Adrenal gland (tissue), 19 donors: ENCODE measurements at places on chromosomes 3 and 15. TPM values are rescaled to one million over a fixed set of nuclear protein-coding genes. Genes with fewer than 3 reads are reported as not detected.
A peak's percentile ranks its signal among the peaks of the same experiment; 100 is the strongest.

- no peak overlapping the region for H3K27ac ChIP-seq
- no peaks in the 10 kb centered on the region for H3K36me3 ChIP-seq
- no peak for DNase-seq
- H3K4me1 ChIP-seq: peaks cover 5% of the 10 kb centered on the region
- no peak overlapping the region for H3K4me3 ChIP-seq
- peaks cover 21% of the 10 kb centered on the region for H3K27me3 ChIP-seq
Measured at GRCh38 chr15:80777826-80778620, 1.1 kb upstream of the CEMIP start.

- no peaks in the 10 kb centered on the region for H3K36me3 ChIP-seq
- H3K4me3 ChIP-seq: no peak overlapping the region
- DNase-seq: no peak
- no peaks in the 10 kb centered on the region for H3K27me3 ChIP-seq
- H3K27ac ChIP-seq: no peak overlapping the region
Measured at GRCh38 chr3:111610612-111611054, 15.5 kb upstream of the ZBED2 start.

GRCh38 chr3:159263750-159264553, 462.1 kb downstream of the MFSD1 start:
- no peaks in the 10 kb centered on the region for H3K36me3 ChIP-seq
- peaks cover 3% of the 10 kb centered on the region for H3K27me3 ChIP-seq
- H3K4me3 ChIP-seq: no peak overlapping the region
- DNase-seq: peak; percentile 38
- H3K4me1 ChIP-seq: no peaks in the 10 kb centered on the region

- no peak overlapping the region for H3K27ac ChIP-seq
- no peak for DNase-seq
- H3K27me3 ChIP-seq: no peaks in the 10 kb centered on the region
- no peak overlapping the region for H3K4me3 ChIP-seq
Measured at GRCh38 chr3:81465510-81466200, 295.8 kb downstream of the GBE1 start.

GRCh38 chr3:151166161-151166560, 36.9 kb downstream of the GPR171 start:
- no peaks in the 10 kb centered on the region for H3K27me3 ChIP-seq
- no peaks in the 10 kb centered on the region for H3K36me3 ChIP-seq
- DNase-seq: no peak
- H3K27ac ChIP-seq: no peak overlapping the region
- no peak overlapping the region for H3K4me3 ChIP-seq

DNA sequence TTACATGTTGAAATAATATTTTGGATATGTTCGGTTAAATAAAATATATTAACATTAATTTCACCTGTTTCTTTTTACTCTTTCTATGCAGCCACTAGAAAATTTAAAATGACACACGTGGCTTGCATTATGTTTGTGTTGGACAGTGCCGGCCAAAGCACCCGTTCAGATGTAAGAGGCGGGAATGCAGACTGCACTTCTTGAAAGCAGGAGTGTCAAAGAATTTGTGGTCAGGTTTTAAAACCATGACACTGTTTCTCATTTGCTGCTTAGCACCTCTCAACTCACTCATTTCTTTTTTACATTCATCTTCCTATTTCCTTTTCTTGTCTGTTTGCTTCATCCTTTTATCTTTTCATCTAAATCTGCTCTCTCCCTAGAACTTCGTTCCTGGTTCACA, 35.3 kb upstream of the MINAR1 start:
- DNase-seq: no peak
- H3K4me3 ChIP-seq: no peak overlapping the region
- H3K4me1 ChIP-seq: peaks cover 8% of the 10 kb centered on the region
- H3K36me3 ChIP-seq: no peaks in the 10 kb centered on the region

DNA sequence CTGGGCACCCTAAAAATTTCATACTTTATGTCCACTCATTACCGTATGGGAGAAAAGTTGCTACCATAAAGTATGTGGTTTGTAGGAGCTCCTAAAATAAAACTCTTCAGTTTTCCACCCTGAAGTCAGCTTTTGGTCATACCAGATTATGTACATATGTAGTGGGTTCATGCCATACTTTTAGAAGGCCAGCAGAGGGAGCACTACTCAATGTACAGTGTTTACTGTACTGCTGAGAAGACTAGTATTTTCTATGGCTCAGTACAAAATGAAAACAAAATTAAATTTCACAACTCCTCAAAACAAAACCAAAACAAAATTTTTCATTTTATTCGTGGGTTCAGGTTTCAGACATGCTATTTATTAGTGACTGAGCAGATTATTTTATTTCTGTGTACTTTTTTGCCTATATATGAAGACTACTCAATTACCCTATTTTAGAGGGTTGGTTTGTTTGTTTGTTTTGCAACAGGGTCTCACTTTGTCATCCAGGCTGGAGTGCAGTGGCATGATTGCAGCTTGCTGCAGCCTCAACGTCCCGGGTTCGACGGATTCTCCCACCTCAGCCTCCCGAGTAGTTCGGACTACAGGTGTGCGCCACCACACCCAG, 24.3 kb downstream of the NXPE3 start:
- H3K4me3 ChIP-seq: no peak overlapping the region
- no peaks in the 10 kb centered on the region for H3K36me3 ChIP-seq
- DNase-seq: peak; percentile 55
- no peak overlapping the region for H3K27ac ChIP-seq
- H3K4me1 ChIP-seq: no peaks in the 10 kb centered on the region

DNA sequence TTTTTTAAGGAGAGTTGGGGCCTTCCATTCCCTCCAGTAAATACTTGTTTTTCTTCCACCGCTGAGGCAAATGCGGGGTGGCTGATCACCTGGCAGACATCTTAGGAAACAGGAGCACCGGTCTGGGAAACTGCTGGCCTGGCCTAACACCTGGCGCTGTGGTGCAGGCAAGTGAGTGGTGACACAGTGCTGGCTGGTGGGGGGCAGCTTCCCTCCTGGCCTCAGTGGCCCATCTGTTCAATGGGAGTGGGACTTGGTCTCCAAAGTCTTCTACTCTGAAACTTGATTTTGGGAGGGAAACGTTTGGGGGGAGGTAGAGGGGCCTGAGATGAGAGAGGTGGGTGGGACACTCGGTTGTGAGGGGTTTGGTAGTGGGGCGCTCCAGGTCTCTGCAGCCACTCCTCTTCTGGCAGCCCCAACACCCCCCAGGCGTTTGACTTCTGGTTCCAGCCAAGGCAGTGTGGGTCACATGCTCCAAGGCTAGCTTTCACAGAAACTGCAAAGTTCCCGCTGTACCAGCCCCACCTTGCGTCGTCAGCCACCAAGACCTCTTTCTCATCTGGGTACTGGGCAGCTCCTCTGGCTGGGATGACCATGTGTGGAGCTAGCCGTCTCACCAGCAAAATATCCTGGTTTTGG, 4.7 kb downstream of the GHRL start:
- H3K27ac ChIP-seq: no peak overlapping the region
- peak; percentile 38 for DNase-seq
- peaks cover 4% of the 10 kb centered on the region for H3K4me1 ChIP-seq
- peaks cover 30% of the 10 kb centered on the region for H3K36me3 ChIP-seq

GRCh38 chr3:119257654-119258410, 17.2 kb upstream of the B4GALT4 start:
- H3K4me1 ChIP-seq: peaks cover 7% of the 10 kb centered on the region
- no peaks in the 10 kb centered on the region for H3K36me3 ChIP-seq
- no peak overlapping the region for H3K4me3 ChIP-seq

DNA sequence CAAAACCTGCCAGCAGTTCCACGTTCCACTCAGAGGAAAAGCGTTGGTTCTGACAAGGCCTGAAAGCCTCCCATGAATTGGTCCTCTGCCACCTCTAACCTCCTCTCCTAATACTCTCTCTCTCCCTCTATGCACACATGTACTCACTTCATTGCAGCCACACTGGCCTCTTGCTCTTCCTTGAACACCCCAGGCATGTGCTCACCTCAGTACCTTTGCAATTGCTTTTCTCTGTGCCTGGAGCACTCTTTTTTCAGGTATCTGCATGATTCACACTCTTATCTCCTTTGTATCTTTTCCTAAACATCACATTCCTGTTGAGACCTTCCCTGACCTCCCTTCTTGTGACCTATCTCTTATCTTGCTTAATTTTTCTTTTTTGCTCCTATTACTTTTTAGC, 178.2 kb upstream of the FEZF2 start:
- peaks cover 7% of the 10 kb centered on the region for H3K27me3 ChIP-seq
- no peak overlapping the region for H3K27ac ChIP-seq
- H3K4me3 ChIP-seq: no peak overlapping the region
- H3K36me3 ChIP-seq: no peaks in the 10 kb centered on the region
- no peaks in the 10 kb centered on the region for H3K4me1 ChIP-seq

GRCh38 chr3:88984832-88985231, 122.6 kb upstream of the EPHA3 start:
- no peaks in the 10 kb centered on the region for H3K27me3 ChIP-seq
- H3K36me3 ChIP-seq: no peaks in the 10 kb centered on the region
- H3K4me3 ChIP-seq: no peak overlapping the region
- no peak for DNase-seq
- H3K27ac ChIP-seq: no peak overlapping the region
- no peaks in the 10 kb centered on the region for H3K4me1 ChIP-seq

DNA sequence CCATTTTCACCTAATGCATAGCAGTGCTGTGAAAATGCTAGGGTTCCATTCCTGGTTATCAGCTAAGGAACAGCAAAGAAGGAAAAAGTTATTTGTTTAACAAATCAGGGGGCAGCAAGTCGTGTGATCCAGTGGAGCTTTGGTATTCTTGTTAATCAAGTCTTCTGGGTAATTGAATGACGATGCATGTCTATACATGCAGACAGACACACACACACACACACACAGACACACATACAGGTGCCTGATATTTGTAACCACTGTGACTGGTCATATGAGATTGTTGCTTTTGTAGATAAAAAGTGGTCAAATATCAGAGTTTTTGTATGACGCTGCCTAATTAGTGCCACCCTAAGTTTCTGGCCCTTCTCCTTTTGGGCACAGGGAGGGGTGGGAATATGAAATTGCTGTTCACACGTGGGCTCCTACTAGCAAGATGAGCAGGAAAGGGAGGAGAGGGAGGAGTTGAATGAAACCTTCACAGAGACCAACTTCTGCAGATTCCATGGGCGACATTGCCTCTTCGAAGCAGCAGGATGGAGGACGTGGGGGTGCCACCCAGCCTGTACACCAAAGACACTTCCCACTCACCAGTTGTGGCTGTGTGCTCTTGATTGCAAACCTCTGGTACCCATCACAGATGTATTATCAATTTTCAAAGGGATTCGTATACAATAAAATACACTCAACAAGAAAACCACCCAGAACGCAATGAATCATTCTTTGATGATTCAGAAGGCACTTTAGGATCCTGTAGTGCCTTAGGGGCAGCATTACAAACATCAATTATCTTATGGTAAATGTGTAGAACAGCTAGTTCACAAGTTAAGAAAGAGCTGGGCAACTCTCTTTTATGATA, 281.9 kb upstream of the ICE2 start:
- H3K27ac ChIP-seq: no peak overlapping the region
- H3K4me3 ChIP-seq: no peak overlapping the region
- no peak for DNase-seq
- no peaks in the 10 kb centered on the region for H3K27me3 ChIP-seq

DNA sequence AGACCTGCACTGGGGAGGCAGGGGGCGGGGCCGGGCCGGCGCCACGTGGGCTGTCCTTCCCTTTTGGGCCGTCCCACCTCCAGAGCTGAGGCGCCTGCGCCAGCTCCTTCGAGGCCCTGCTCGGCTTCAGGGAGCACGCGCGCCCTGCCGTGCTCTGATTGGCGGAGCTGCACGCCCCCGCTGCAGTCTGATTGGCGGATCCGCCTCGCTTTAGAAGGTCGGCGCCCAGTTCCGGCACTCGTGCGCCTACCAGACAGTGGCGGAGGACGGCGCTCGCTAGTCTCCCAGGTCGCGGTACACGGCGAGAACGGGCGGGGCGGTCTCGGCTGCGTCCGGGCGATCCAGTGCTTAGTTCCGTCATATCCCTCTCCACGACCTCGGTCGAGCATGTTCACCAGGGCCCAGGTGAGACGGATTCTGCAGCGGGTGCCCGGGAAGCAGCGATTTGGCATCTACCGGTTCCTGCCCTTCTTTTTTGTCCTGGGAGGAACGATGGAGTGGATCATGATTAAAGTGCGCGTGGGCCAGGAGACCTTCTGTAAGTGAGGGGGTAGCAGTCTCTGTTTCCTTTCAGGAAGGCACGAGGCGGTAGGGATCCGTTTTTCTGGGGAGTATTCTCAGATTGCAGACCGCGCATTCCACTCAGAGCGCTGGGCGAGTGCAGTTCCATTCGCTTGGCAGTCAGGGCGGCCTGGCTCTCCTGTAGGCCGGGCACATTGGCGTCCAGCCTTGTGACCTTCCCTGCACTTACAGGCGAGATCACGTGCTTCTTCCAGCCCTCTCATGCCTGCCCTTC, at the start of gene UQCC5:
TSS of gene UQCC5 (plus strand) at position 237 of the 796 bp plus-strand sequence. CDS start at position 388, 151 bp downstream.
- DNase-seq: peak; percentile 97
- no peaks in the 10 kb centered on the region for H3K27me3 ChIP-seq
- H3K27ac ChIP-seq: peak within 1 kb of the TSS; percentile 94
- H3K4me1 ChIP-seq: peaks cover 74% of the 10 kb centered on the region
- peak within 1 kb of the TSS; percentile 46 for H3K4me3 ChIP-seq

DNA sequence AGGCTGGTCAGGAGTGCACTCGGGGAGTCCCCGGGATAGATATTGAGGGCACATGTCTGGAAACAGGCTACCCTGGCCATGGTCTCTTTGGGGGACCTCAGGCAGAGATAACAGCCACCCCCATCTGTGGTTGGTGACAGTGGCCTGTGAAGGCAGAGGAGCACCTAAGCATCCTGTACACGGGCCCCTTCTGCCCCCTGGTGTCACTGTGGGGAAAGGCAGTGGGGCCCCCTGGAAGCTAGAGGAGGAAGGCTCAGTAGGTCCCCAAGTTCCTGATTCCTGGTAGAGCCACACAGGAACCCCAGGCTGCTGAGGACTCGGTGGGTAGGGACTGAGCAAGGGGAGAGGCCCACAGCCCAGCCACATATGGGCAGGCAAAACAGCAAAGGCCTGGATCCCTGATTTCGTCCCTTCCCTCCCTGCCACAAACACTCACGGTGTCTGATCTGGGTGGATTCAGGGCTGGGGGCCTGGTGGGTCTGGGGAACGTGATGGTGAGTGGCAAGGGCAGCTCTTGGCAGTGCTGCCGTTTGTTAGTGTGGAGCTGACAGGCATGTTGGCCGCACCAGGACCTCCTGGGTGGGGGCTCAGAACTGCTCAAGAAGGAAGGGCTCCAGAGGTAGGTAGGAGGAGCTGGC, 14.1 kb upstream of the CXCR6 start:
- H3K36me3 ChIP-seq: no peaks in the 10 kb centered on the region
- DNase-seq: peak; percentile 32
- no peaks in the 10 kb centered on the region for H3K4me1 ChIP-seq

GRCh38 chr3:100737334-100737733, 28.0 kb downstream of the TFG start:
- no peaks in the 10 kb centered on the region for H3K27me3 ChIP-seq
- no peak overlapping the region for H3K4me3 ChIP-seq
- H3K36me3 ChIP-seq: peaks cover 64% of the 10 kb centered on the region
- no peak for DNase-seq

SLC9C1 gene
- not detected for total RNA-seq

TMC3 gene
- not detected for total RNA-seq

ZNF860 gene
- 0.27 TPM for total RNA-seq

PLA2G4E gene
- not detected for total RNA-seq
